ENCODE measurements at places on chromosomes 7 and 10.

DNA sequence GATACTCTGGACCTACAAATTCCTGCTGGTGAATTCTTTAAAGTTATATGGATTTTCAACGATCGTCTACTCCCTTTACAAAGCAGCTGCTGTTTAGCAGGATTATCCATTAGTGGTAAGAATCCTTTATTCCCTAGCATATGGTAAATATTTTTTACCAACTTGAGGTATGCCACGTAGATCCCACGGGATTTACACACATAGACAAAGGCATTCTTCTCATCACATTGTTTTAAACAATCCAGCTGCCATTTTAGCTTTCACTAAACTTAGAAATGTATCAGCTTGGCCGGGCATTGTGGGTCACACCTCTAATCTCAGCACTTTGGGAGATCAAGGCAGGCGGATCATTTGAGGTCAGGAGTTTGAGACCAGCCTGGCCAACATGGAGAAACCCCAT is 148.0 kb upstream of the SH2B2 start:
- no peak for DNase-seq

- DNase-seq = no peak
Measured at GRCh38 chr7:43509906-43510305, 73.0 kb upstream of the STK17A start.

DNA sequence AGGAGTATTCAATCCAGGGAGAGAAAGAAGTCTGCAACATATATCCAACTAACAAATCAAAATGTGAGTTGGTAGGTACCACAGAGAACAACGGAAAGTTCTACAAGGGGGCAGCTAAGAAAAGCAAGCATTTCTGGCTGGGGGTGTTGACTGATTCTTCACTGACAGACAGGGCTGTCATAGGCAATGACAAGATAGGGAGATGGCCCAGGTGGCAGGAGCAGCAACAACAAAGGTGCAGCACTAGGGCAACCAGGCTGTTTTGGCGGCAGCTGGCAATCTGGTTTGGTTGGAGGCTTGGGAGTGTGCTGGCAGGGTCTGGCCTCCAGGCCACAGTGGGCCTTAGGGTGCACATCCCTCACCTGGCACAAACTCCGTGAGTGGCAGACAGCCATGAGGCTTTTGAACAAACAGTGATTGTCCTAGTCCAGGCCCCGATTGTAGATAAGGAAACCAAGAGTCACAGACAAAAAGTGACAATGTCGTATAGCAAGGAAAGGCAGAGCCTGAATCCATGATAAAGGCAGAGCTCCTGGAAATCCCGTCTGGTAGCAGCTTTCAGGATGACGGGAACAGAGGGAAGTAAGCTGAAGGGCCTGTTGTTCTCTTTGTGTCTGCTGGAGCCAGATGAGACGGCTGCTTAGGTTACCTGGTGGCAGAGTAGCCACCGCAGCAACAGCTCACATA is 28.4 kb downstream of the DPCD start:
- DNase-seq = no peak

DNA sequence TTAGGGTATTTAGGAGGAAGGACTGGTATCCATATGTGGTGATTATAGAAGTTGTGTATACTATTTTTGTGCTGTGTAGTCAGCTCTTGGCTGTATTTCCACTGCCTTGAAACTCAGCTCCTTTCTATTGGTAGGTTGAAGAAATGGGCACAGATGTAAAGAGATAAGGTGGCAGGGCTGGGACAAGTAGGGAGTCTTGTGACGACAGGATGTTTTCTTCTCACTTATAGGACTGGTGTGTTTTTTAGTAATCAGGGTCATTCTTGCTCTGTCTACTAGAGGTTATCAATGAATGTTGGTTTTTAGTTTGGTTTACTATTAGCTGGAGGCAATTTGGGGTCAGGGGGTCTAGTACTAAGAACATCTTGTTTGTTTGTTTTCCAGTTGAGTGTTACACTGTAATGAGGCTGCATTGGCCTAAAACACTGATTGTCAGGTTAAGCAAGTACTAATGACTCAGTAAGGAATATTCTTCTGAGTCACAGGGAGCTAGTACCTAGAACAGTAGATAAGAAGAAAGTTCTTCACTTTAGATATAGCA is 11.8 kb downstream of the UBN2 start:
- DNase-seq = no peak

- DNase-seq = no peak
Measured at GRCh38 chr7:70131817-70132216, 533.5 kb downstream of the AUTS2 start.

DNA sequence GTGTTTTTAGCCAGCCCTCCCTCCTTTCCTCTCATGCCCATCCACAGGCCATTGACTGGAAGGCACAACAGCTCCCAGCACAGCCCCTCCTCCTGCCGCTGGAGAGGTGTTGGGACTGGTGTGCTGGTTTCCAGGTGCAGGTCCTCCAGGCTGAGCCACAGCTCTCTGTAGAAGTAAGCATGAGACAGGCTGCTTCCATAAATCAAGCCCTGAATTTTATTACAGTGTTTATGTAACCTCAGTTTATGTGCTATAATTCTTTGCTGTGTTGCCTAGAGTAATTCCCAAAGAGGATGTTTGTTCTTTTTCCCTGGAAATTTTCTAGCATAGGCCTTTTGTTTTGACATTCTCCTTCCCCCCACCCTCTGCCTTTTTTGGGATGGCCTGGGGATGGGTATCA is 445.8 kb downstream of the AUTS2 start:
- DNase-seq = no peak

- no peak for DNase-seq
Measured at GRCh38 chr7:88432301-88432700, 125.6 kb upstream of the STEAP4 start.

DNA sequence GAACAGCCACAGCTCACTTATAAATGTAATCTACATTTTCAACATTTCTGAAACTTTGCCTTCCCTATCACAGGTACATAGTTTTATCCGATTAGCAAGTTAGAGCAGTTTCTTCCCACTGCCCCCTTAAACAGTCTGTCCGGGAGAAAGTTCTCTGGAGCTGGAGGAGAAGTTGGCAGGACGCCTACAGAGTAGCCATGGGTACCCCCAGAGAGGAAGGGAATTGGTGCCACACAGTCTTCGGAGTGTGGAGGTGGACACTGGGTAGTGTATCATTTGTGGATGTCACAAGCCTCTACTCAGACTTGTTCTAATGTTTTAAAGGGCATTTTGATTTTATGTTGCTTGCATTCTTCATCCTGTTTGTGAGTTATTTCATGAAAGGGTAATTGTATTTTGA is 39.0 kb downstream of the TAF3 start:
- no peak for DNase-seq

DNA sequence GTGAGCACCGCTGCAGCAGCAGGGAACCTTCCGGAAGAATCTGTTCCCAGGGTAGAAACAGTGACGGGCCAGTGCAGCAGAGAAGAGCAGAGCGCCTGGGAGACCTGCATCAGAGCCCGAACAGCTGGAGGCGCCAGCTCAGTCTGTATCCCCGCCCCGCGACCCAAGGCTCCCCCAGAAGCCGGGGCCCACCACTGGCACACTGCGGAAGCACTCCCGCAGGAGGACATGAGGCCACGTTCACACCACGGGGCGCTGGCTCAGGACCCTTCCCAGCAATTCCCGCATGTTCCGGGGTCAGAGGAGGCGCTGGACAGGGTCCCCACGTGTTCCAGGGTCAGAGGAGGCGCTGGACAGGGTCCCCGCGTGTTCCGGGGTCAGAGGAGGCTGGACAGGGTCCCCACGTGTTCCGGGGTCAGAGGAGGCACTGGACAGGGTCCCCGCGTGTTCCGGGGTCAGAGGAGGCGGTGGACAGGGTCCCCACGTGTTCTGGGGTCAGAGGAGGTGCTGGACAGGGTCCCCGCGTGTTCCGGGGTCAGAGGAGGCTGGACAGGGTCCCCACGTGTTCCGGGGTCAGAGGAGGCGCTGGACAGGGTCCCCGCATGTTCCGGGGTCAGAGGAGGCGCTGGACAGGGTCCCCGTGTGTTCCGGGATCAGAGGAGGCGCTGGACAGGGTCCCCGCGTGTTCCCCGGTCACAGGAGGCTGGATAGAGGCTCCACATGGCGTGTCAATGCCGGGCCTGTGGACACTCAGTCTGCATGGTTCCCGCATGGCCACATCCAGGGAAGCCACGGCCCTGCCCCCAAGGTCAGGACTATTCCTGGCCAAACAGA is 117.6 kb downstream of the MAD1L1 start:
- DNase-seq = no peak

GRCh38 chr7:44978511-44979366 is at the start of gene MYO1G:
MYO1G (minus strand) TSS chr7:44979015; CDS start chr7:44978961, 54 bp downstream.
- DNase-seq = peak; percentile 65

- DNase-seq = no peak
Measured at GRCh38 chr7:155831807-155832524, 19.7 kb upstream of the SHH start.

DNA sequence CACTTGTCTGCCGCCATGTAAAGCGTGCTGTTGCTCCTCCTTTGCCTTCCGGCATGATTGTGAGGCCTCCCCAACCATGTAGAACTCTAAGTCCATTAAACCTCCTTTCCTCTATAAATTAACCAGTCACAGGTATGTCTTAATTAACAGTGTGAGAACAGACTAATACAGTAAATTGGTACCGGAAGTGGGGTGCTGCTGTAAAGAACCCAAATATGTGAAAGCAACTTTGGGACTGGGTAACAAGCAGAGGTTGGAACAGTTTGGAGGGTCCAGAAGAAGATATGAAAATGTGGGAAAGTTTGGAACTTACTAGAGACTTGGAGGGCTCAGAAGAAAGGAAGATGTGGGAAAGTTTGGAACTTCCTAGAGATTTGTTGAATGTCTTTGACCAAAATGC is 106.8 kb upstream of the DIP2C start:
- no peak for DNase-seq

- no peak for DNase-seq
Measured at GRCh38 chr10:43041422-43042342, 35.2 kb upstream of the RET start.

DNA sequence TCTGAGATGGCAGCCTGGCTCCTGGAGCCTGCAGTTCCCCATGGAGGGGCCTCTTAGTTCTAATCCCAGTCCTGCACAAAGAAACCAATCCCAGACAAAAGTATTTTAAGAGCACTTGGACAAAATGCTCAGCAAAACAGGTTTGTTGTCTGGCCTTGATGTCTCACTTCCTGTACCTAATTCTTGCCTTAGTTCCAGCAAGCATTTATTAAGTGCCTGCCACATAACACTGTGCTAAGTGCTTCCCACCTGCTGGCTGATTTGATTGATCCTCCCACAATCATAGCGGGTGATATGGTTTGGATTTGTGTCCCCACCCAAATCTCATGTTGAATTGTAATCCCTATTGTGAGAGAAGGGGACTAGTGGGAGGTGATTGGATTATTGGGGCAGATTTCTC is 65.7 kb upstream of the HABP2 start:
- DNase-seq = no peak

DNA sequence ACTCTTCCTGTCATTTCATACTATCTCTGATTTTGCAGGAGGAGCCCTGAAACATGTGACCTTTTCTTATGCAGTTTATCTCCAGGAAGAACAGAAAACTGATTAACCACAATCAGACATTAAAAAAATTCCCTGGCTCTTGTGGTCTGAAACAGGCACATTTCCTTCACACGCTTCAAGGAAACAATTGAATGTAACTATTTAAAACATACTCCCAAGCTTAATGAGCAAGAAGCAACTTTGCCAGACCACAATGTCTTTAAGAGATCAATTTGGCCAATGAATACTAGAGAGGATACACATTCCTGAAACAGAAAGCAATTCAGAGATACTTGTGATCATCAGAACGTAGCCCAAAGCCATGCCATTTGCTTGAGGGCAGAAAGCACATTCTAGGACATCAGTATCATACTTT is 65.8 kb downstream of the PIP4K2A start:
- DNase-seq = no peak

DNA sequence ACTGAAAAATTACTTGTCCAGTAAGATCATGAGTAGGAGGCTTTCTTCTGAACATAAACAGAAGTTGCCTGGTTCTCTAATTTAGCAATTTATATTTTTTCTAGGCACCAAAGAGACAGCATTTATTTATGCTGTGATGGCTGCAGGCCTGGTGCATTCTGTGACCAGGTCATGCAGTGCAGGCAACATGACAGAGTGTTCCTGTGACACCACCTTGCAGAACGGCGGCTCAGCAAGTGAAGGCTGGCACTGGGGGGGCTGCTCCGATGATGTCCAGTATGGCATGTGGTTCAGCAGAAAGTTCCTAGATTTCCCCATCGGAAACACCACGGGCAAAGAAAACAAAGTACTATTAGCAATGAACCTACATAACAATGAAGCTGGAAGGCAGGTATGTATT is 2.8 kb downstream of the WNT16 start:
- no peak for DNase-seq

DNA sequence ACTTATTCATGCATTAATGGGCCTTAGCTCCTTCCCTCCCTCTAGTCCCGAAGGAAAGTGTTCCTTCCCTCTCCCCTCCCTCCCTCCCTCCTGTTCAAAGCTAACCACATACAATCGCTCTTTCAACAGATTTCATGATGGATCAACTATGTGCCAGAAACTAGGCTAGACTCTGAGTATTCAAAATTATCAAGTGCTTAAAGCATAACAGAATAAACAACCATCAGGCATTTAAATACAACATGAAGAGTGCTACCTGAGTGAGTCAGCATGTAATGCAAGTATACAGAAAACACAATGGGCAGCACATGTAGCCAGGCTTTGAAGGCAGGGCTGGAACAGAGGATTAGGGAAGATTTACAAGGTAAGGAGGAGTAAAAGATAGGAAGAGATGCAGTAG is 11.3 kb downstream of the CHCHD3 start:
- no peak for DNase-seq

- DNase-seq = no peak
Measured at GRCh38 chr7:80843018-80843677, 75.7 kb downstream of the SEMA3C start.

DNA sequence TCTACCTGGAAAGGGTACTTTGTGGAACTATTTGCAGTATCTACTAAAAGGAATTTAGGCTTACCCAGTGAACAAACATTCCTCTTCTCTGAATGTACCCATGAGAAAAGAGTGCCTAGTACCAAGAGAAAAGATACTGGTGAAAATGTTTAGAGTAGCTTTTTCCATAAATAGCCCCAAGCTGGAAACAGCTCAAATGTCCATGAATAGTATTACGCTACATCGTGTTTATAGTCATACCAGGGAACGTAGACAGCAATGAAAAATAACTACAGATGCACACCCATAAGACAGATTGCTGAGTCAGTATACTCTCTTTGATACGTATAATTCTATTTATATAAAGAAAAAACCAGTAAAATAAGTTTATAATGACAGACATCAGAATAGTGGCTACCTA is 285.9 kb downstream of the KLF6 start:
- no peak for DNase-seq

DNA sequence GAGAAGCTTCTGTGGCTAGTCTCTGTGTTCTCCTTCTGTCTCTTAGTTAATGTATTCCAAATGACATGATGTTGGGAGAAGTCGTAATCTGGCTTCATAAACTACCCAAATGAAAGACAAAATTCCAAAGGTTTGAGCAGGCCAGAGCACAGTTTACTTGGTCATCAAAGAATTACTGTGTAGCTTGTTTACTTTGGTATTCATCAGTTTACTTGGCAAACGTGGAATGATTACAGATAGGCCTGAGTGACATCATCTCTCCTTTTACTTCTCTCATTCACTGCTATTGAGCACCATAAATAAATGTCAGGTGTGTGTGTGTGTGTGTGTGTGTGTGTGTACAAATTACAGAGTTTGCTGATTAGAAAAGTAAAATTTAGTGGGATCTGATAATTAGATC is 327.3 kb downstream of the PHTF2 start:
- no peak for DNase-seq

All from activated CD8-positive, alpha-beta memory T cell treated with anti-CD3 and anti-CD28 coated beads for 1 hour (primary cell).